ENCODE measurements at places on chromosomes 7 and 10. TPM values are rescaled to one million over a fixed set of nuclear protein-coding genes. Genes with fewer than 3 reads are reported as not detected.

DNA sequence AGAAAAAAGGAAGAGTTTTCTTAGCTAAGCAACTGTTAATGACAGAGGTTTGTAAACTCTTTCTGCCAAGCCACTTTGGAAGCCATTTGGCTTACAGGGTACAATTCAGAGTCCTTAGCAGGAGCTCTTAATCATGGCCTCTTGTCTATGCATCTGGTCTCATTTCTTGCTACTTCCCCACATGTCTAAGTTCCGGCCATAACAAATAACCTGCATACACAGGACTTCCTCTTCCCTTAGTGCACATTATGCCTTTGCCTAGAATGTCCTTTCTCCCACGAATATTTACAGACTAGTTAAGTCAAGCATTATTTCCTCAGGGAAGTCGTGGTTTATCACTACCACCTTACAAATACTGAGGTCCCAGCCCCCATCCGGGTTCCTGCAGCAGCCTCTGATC is 8.6 kb upstream of the UPF2 start:
- no peak overlapping the region for H3K27ac ChIP-seq
- no peaks in the 10 kb centered on the region for H3K4me1 ChIP-seq

DNA sequence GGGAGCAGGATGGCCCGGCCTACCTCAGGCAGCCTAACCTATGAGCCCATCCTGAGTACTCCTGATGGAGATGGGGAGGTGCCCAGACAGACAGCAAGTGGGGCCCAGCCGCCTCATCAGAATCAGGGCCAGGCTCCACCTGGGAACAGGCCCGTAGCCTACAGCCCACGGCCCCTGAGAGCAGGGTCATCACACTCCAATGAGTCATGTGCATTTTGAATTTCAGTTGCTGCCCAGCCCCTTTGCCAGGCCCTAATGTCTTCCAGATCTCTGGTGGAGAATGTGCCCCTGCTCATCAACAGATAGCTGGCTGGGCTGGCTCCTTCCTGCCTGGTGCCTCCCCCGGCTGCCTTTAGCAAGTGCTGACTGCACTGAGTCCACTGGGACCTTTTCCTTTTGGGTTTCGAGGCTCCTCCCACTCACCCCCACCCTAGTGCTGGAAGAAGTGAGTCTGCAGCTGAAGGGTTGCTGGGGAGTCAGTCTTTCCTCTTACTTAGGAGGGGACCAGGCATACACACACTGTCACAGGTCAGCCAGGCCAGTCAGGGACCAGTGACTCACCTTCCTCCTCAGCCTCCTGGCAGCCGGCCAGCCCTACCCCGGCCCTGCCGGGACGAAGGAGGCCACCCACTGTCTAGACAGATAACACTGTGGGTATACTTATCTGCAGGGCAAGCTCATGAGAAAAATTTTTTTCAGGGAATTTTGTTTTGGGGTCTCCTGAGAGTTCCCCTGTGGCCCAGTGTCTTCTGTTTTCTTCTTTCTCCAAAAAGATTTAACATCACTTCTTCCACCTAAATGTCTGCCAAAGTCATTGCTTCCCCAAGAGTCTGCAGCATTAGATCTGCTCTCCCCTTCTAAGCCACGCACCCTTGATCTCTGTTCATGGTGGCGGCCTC is 9.1 kb upstream of the ASIC3 start:
- peak; percentile 96 for DNase-seq
- H3K27ac ChIP-seq: peak overlapping the region; percentile 89
- H3K27me3 ChIP-seq: no peaks in the 10 kb centered on the region
- H3K36me3 ChIP-seq: peaks cover 8% of the 10 kb centered on the region
- H3K4me1 ChIP-seq: peaks cover 20% of the 10 kb centered on the region
- H3K4me3 ChIP-seq: peak overlapping the region; percentile 5

DNA sequence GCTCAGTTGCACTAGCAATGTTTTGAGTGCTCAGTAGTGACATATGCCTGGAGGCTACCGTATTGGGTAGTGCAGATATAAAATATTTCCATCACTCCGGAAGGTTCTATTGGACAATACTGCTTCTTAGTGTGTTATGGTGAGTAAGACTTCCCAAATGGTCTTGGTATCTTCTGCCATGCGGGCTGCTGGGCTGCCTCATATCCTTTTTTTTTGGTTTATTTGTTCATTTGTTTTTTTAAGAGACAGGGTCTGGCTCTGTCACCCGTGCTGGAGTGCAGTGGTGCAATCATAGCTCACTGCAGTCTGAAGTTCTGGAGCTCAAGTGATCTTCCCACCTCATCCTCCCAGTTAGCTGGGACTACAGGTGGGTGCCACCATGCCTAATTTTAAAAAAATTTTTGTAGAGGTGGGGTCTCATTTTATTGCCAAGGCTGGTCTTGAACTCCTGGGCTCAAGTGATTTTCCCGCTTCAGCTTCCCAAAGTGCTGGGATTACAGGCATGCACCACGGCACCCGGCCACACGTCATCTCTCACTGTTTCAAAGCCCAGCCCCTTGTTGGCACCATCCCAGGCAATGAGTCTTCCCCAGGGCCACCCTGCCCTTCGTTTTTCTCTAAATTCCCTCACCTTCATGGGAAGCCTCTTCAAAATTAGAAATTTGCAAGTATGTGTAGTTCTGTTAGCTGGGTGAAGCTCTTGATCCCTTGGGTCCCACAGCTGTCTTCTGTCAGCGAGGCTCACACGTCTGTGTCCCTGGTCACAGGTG is 111.0 kb upstream of the KLF14 start:
- H3K27me3 ChIP-seq: peaks cover 1% of the 10 kb centered on the region
- no peak overlapping the region for H3K27ac ChIP-seq
- no peaks in the 10 kb centered on the region for H3K36me3 ChIP-seq
- no peak for DNase-seq
- no peak overlapping the region for H3K4me3 ChIP-seq
- H3K4me1 ChIP-seq: peaks cover 24% of the 10 kb centered on the region

GRCh38 chr7:30163231-30163894 is 28.6 kb downstream of the MTURN start:
- peaks cover 41% of the 10 kb centered on the region for H3K4me1 ChIP-seq
- H3K4me3 ChIP-seq: peak overlapping the region; percentile 54
- H3K27ac ChIP-seq: peak overlapping the region; percentile 85
- peak; percentile 66 for DNase-seq
- no peaks in the 10 kb centered on the region for H3K36me3 ChIP-seq

GRCh38 chr10:46545861-46546590 is 10.4 kb downstream of the GPRIN2 start:
- H3K27me3 ChIP-seq: peaks cover 11% of the 10 kb centered on the region
- no peaks in the 10 kb centered on the region for H3K4me1 ChIP-seq
- DNase-seq: peak; percentile 1
- no peaks in the 10 kb centered on the region for H3K36me3 ChIP-seq

DNA sequence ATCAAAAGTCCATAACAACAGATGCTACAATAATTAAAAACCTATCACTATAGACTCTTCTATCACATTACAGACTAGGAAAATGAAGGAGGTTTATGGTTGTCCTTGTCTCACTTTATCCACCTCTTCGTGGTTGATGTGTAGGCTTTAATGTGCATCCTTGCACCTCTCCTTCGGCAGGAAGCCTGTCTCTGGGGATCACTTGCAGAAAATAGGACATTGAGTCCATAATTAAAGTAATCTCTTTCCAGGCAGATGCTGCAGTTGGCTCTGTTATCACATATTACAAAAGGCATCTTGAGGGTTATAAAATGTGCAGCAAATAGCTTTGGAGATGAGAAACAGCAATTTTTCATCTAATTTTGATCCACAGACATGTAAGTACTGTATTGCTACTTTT is 168.4 kb downstream of the RELN start:
- no peak overlapping the region for H3K27ac ChIP-seq
- H3K36me3 ChIP-seq: no peaks in the 10 kb centered on the region
- no peak for DNase-seq
- H3K27me3 ChIP-seq: peaks cover 5% of the 10 kb centered on the region

DNA sequence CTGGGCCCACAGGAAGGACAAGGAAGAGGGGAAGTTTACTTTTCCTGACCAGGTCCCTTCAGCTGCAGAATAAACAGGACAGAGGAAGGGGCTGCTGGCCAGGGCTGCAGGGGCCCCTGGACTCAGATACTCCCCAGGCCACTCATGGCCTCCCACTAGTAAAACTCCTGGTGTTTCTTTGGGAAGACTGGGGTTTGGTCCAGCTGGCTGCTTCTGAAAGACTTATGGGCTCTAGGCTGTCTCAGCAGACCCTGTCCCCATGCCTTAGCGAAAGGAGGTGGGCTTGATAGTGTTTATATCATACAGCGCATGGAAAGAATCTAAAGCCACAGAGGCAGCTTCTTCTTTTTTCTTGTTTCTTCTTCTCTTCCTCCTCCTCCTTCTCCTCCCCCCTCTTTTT is 56.4 kb downstream of the PALD1 start:
- no peaks in the 10 kb centered on the region for H3K36me3 ChIP-seq
- H3K4me1 ChIP-seq: no peaks in the 10 kb centered on the region
- DNase-seq: no peak
- no peak overlapping the region for H3K4me3 ChIP-seq

DNA sequence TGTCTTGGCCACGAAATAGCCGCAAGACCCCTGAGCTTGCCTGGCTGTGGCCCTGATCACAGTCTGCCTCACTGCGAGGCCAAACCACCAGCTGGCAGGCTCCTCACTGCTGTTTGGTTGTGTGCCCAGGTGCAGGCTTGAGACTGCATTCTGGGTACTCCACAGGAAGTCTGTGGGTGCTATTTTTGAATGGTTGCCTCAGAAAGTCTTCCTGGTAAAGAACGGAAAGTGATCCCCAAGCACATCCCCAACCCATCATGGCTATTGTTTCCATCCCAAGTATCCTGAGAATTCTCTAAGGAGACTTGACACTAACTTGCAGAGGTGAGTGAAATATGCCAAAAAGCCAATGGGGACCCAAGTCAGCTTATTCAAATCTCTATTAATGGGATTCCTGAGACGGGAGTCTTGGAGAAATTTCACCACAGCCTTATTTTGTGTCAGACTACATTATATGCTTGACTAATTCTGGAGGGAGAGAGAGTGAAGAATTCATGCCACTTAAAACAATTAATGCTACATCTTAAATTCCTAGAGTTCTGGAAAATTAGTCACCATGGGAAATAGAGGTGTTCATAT is 170.9 kb downstream of the RAMP3 start:
- H3K27ac ChIP-seq: no peak overlapping the region
- H3K4me1 ChIP-seq: no peaks in the 10 kb centered on the region
- peaks cover 18% of the 10 kb centered on the region for H3K27me3 ChIP-seq
- no peak overlapping the region for H3K4me3 ChIP-seq
- H3K36me3 ChIP-seq: no peaks in the 10 kb centered on the region
- no peak for DNase-seq

Gene SFXN2
- 12.8 TPM for total RNA-seq

Gene AASS
- 0.76 TPM for total RNA-seq

Gene NUTM2E
- not detected for total RNA-seq

Gene KLLN
- total RNA-seq: 0.43 TPM
